Activated CD4-positive, alpha-beta T cell treated with anti-CD3 and anti-CD28 coated beads for 4 hours (primary cell): ENCODE measurements at places on chromosomes 4 and X.

DNA sequence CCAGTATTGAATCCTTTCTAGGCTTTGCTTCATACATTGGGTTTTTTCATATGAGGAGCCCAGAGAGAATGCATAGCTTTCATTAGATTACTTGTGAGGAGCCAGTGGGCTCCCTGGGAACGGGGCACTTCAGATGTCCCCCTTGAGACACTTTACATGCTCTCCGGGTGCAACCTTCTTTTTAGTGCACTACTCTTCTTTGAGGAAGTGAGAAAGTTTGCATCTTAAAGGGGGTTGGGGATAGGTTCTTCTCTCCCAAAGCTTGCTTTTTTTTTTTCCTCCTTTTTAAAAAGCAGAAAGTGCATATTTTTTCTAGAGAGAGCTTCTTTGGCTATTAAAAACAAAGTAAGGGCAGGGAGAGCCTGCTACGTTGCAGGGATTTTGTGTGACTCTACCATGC, 4.3 kb downstream of the HADH start:
- no peak for DNase-seq

DNA sequence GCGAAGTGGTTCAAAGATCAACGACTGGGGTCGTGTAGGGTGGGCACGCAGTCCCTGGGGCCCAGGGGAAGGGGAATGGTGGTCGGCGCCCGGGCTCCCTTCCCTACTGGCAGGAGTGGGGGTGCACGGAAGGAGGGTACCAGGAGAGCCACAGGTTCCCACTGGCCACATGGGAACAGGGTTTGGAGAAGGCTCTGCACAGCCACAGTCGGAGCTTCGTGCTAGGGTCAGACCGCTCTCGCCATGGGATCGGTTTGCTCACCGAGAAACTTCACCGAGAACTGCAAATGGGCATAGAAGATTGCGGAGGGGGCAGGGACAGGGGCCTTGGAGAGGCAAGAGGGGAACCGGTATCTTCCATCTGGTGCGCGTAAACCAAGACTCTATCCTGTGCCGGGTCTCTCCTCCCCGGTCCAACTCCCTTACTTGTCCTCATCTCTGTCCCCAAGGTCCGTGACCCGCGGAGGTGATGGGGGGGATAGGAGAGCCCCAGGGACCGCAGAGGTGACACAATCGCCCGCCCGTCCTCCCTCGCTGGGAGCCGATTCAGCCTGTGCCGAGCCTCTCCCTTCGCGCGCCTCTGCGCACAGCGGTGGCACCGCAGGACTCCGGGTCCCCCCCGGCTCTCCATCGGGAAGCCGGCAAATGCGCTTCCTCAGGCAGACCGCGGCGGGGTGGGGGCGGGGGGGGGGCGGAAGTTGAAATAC, 1.0 kb downstream of the SCD5 start:
- DNase-seq = no peak

DNA sequence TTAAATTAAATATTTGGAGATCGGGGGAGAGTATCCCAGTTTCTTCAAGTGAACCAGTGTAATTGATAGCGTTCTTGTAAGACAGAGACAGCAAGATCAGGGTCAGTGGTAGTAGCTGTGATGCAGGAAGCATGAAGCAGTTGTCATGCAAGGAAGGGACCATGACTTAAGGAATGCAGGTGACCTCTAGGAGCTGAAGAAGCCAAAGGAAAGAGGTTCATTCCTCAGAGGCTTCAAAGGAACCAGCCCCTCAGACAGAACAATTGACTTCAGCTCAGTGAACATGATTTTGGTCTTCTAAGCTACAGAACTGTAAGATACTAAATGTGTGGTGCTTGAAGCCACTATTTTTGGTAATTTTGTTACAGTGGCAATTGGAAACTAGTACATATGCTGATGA, 51.6 kb downstream of the GLRB start:
- DNase-seq = no peak

- no peak for DNase-seq
These were observed 345.7 kb upstream of the FAT1 start for GRCh38 chr4:187069398-187069797.

DNA sequence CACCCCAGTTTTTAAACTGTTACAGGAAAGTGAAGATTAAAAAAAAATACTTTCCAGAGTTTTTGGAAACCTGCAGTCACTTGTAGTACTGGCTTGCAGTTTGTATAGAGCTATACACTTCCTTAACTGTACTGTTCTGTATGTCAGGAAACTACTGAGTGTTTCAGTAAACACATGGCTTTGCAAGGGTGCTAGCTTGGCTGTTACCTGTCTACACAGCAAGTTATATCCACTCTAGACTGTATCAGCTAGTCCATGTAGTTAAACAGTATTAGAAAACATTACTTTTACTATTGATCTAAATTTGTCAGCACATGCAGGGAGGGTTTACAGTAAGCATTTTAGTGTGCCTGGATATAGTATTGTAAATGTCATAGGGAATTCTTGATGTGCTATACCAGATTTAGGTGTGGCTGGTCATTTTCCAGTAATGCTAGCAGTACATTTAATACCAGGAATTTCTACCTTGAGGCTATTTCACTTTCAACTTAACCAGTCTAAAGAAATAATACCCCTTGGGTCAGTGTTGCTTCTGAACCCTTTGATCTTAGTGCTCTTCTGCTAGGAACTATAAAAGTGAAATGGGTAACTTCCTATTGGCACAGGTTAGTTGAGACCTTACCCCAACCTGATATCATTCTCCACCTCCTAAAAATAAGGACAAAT, 192.3 kb upstream of the ANKRD50 start:
- no peak for DNase-seq

GRCh38 chr4:153912301-153912700, 123.4 kb upstream of the SFRP2 start:
- no peak for DNase-seq

GRCh38 chrX:24332878-24333277, 19.0 kb upstream of the SUPT20HL2 start:
- DNase-seq = no peak

DNA sequence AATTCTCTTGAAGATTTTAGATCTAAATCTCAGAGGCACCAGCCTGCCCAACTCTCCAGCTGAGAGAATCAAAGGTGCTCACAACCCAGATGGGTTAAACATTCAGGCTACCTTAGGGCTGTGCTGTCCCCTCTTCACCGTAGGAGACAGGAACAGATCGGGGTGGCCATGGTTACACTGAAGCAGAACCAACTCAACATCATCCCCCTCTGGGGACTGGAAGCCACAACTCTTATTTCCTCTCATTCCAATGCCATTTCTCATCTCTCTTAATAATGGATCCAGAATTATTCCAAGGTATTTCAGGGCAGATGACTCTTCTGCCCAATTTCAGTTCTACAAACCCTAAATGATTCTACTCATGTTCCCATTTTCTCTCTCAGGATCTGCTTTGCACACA, 109.7 kb downstream of the NKX6-1 start:
- no peak for DNase-seq

GRCh38 chr4:156829201-156829873, 142.3 kb downstream of the PDGFC start:
- DNase-seq = no peak

GRCh38 chr4:94480362-94480951, 28.7 kb downstream of the PDLIM5 start:
- DNase-seq = no peak

DNA sequence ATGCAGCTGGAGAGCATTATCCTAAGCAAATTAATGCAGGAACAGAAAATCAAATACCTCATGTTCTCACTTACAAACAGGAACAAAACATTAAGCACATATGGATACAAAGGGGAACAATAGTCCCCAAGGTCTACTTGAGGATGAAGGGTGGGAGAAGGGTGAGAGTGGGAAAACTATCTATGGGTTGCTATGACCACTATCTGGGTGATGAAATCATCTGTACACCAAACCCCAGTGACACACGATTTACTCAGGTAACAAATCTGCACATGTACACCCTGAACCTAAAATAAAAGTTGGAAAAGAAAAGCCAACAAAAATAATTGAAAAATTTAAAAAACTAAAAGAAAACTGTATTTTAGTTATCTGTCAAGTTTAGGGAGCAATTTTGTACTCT, 5.9 kb downstream of the HPGD start:
- DNase-seq = no peak

GRCh38 chr4:152112887-152113286, 352.1 kb upstream of the GATB start:
- DNase-seq = no peak

- DNase-seq = no peak
These were observed 96.5 kb upstream of the ESX1 start for GRCh38 chrX:104351173-104351769.

DNA sequence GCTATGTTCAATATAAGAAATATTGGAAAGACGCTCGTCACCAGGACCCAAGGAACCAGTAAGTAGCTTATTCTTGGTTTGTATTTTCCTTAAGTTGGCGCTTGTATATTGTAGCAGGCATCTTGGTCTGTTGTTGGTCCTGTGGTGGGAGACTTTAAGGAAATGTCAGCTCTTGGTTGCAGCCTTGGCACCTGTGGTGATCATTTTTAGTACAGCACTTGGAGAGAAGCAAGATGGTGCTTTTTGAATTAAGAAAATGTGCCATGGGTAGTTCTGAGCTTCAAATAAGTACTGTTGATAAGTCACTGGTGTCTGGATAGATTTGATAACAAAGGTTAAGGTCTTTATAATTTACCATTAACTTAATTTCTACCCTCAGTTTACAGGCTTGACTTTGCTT, 1.1 kb downstream of the RPS3A start:
- DNase-seq = no peak

DNA sequence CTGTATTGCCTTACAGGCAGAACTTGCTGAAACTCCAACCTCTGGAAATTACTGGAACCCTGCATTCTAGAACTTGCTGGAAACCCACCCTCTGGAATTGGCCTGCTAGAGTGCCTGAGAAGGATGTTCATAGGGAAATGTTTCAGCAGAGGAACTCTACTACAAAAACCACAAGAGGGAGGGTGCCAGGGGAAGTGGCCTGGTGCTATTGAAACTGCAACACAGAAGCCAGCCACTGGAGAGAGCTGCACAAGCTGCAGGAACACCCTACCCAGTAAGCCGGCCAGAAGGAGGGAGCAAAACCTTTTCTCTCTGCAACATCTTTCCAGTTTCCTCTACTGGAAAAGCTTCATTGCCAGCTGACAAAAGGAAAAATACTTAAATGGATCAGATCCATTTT, 2.5 kb upstream of the BRWD3 start:
- peak; percentile 17 for DNase-seq

DNA sequence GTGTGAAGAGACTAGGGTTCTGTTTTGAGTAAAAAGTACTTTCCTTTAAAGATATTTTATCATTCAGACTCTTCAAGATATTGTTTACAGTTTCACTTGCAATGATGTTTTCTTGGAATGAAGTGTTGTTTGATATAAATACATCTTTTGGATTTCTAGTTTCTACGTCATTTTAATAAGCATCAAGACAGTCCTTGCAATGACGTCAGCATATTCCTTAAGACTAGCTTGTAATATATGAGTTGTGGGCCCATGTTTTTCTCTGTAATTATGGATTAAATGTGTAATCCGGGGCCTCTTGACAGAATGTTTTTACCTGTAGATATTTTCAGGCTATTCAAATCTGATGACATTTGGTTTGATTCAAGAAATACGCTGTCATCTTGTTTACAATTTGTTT, 66.1 kb downstream of the RBMX2 start:
- no peak for DNase-seq

DNA sequence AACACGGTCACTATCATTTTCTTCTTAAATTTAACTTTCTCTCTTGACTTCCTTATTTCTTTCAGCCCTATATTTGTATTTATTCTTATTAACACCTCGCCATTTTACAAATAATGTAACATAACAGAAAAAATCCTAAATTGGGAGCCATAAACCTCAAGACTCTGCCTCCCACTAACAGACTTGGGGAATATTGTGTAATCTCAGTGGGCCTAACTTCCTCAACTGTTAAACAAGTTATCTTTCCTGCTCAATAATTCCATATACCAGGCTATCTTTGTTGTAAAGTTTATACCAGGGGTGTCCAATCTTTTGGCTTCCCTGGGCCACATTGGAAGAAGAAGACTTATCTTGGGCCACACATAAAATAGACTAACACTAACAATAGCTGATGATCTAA, 26.2 kb downstream of the PRSS12 start:
- no peak for DNase-seq

DNA sequence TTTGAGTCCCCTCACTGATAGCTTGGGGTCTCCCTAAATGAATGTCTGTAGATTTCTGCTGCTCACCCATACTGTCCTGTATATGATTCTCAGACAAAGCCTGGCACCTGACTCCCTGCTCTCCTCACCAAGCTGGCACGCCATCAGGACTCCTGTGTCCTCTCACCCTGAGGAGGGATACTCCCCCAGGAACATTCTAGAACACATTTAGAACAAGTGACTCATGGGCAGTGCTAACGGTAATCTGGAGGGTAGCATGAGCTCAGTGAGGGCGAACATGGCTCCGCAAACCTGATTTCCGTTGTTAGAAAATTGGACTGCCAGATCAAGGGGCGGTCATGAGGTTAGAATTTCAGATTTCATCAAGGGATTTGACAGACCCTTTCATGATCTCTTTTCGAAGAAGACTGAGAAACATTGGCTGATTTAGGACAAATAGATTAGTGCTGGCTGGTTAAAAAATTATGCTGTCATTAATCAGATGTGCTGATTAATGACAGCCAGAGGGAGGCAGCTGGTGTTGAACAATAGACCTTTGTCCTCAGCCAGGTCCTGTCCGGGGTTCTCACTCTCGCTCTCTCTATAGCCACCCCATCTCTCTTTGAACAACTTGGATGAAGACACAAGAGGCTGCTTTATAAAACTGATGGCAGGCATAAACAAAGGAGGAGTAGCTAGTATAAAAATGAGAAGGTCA, 244.3 kb downstream of the PTTG2 start:
- DNase-seq = no peak

DNA sequence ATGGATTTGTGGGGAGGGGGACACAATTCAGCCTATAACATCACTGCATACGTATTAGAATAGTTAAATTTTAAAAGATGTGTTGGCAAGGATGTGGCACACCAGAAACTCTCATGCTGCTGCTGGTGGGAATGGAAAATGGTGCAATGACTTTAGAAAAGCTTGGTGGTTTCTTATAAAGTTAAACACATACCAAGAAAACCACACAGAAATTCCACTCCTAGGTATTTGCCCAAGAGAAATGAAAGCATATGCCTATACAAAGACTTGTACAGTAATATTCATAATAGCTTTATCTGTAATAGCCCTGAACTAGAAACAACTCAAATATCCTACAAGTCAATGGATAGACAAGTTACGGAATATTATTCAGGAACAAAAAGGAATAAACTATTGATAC, 71.3 kb upstream of the PDHA1 start:
- DNase-seq = no peak

GRCh38 chrX:142977128-142977914, 48.4 kb upstream of the SPANXN4 start:
- no peak for DNase-seq

GRCh38 chr4:152939621-152940020, 3.5 kb downstream of the FHDC1 start:
- DNase-seq = no peak

DNA sequence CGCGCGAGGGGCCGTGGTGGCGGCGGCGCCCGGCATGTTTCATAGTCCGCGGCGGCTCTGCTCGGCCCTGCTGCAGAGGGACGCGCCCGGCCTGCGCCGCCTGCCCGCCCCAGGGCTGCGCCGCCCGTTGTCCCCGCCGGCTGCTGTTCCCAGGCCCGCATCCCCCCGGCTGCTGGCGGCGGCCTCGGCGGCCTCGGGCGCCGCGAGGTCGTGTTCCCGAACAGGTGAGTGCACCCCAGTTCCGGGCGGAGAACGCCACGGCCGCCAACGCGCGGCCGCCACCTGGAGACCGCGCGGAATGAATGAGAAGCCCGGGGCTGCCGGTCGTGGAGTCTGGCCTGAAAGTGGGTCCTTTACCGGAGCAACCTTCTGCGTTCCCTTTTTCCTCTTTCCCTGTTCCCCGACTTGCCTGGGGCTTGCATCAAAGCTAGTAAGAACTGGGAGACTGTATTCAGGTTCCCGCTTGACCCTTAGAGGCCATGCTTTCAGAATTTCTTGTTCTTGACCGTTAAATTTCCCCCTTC, 429 bp downstream of the NOCT start:
- DNase-seq = peak; percentile 56
